ENCODE measurements at places on chromosomes 1 and 21.

GRCh38 chr1:74375376-74375775 lies 137.0 kb downstream of the LRRC53 start:
- no peak for DNase-seq

DNA sequence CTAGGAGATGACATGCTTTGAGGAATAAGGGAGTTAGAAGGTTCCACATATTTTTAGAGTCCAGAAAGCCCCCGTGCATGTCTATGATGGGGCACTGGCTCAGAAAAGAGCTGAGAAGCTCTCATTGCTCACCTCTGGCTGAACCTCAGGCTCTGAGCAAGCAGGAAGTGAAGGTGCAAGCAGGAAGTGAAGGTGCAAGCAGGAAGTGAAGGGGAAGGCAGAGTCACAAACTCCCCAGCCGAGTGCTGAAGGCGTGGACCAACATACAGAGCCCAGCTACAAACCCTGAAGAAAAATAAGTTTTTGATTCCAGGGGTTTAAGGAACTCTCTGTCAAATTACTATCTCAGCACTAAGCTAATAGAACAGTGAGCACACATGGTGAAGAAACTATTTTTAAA lies 7.0 kb downstream of the KRTAP10-8 start:
- no peak for DNase-seq

DNA sequence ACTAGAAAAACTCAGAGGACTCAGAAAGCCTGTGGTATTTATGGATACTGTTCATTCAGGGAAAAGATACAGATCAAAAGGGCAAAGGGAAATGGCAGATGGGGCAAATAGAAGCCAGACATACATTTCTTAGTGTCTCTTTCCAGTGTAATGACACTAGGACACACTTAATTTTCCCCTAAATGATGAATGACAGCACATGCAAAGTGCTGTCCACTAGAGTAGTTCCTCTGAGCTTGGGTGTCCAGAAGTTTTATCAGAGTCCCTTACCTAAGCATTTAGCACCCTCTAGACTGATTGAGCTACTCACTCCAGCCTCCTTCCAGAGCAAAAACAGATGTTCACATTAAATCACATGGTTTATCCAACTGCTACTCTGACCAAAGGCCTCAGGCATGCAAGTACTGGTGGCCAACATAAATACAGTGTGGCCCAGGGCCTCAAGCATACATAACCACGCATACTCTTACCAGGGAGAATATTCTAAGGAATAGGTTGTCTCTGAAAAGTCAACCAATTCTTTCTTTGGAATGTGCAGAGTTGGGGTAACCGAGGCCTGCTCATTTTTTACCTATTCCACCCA lies 166.9 kb downstream of the NCAM2 start:
- peak; percentile 90 for DNase-seq

DNA sequence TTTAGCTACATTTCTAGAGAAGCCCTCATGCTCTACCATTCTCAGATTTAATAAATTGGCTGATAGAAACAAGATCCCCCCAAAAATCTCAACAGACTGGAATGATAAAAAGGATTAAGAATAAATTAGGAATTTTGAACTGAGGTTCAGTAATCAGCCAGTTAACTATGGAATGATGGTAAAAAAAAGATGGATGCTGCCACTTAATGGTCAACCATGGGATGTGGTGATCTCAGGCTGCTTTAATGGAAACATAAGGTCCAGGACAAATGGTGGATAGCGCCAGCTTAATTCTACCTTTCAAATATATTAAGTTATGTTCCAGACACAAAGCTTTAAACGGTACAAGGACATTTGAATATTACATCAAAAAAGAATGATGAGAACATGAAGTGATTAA lies 49.9 kb downstream of the CCN1 start:
- DNase-seq = no peak

GRCh38 chr1:235107368-235108184 lies 21.1 kb downstream of the TOMM20 start:
- DNase-seq = no peak

DNA sequence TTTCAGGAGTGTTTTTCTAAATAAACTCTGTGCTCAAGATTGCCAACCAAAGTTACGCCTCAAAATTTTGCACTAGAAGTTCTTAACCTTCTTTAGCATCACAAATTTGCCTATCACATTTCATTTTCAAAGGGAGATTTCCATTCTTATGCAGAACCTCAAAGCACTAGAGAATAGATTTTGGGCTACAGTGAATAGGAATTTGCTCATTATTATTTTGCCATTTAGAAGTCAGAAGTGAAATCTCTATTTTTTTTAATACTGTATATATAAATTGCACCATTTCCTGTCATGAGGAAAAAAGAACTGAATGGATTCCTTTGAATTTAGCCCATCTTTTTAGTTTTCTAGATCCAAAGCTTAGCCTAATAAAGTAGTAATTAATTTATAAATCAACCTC lies 796.4 kb downstream of the ADGRL2 start:
- no peak for DNase-seq

GRCh38 chr1:242828199-242828598 lies 303.7 kb upstream of the PLD5 start:
- no peak for DNase-seq

- no peak for DNase-seq
These were observed 6.9 kb downstream of the PLA2G5 start for GRCh38 chr1:20076710-20077461.

DNA sequence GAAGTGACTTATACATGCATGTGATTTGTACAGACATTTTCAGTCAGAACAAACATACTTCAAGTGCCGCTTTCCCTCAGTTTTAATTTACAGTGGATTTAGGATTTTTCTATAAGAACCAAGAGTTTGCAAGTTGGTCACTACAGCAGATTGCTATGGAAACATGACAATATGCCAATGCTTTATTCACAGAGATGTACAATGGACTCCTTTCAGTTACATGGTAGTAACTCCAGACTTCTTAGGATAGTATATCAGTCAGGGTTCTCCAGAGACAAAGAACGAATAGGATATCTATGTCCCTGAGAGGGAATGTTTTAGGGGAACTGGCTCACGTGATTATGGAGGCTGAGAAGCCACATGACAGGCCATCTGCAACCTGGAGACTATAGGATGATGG lies 27.4 kb downstream of the IFI44 start:
- no peak for DNase-seq

DNA sequence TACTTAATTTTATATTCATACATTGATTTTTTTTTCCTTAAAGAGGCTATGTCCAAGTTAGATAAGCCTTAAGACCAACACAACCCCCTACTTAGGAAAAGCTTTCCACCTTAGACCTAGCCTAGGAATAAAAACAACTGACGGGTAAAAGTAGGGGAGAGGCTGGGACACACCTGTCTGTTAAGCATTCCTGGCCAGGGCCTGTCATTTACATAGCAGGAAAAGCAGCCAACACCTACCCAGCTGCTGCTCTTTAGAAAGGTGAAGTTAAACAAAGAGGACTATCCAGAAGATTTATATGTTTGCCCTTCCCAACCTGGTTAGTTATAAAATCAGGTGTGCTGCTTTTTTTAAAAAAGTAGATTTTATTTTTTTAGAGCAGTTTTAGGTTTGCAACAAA lies 29.1 kb upstream of the SAMD13 start:
- DNase-seq = no peak

DNA sequence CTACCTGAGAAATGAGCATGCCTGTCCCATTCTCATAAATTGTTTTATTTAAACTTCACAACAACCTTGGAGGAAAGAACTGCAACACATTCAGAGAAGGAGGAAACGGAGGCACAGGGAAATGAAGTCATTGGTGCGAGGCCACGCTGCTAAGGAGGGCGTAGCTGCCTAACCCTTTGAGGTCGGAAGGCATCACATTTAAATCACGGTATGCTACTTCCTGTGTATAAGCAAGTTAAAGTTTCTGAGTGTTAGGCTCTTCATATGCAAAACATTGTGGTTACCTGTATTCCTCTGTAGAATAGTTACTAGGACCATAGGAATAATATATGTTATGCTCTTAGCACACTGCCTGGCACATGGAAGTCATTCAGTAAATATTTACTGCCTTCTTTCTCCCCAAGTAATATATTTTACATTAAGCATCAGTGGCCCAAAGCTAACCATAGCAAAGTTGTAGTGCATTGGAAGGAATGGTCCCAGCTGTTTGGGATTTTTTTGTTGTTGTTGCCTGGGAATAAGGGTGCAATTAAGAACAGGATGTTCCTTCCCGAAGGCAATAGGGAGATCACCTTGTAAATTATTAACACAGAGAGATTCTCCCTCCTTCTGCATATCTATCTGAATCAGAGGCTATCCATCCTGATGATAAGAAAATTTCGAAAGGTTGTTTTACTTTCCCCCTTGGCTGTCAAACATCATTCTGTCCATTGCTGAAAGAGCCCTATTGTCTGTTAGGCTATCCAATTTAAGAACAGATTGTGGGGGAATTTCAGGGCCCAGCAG lies 192.2 kb upstream of the C8B start:
- no peak for DNase-seq

- DNase-seq = no peak
These were observed 7.9 kb upstream of the SRP9 start for GRCh38 chr1:225769687-225770086.

DNA sequence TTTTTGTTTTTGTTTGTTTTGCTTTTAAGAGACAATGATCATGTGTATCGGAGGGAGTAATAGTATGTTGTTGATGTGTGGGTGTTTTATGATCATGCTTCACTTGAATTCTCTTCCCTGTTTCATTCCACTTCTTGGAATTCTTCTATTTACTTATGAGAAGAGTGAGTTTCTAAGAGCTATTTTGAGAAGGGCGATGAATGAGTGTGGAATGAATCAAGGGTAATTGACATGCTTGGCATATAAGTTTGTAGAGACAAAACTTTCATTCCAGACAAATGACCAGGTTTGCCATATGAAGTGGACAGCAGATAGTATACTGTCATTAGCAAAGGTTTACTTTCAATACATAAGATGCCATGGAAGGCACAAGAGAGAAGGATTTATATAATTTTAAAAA lies 42.3 kb upstream of the PDC start:
- no peak for DNase-seq

DNA sequence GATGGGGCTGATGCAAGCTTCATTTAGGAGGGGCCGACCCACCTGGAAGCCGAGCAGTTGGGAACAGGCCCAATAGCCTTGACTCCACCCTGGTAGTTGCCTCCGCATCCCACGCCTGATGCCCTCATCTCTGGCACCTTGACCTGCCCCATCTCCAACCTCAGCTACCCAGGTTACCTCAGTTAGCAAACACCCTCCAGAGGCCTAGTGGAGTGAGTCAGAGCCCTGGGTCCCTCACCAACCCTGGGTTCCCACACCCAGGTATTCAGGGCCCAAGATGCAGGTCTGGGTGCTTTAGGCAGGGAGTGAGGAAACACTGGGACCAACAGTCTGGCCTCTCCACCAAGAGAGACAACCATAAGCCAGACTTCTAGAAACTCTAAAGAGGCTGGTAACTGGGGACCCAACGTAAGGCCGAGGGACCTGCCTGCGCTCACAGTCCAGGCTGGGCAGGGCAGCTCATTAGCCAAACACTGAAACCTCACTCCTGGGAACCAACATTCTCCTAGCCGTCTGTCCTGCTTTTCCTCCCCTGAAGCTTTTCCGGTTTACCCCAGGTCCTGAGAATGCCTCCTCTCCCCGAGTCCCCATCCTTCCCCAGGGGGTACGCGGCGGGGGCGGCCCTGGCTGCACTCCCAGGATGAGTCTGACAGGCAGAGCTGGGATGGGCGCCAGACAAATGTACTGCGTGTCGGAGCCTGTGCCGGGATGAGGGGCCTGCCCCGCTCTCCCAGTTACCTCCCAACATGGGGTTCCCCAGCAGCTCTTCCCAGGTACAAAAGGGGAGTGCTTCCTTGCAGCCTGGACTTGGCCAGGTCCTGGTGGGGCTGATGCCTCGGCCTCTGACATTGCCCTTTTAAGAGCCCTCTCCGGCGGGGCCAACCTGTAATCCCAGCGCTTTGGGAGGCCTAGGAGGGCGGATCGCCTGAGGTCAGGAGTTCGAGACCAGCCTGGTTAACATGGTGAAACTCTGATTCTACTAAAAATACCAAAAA lies 8.9 kb upstream of the CELSR2 start:
- peak; percentile 65 for DNase-seq

- DNase-seq = no peak
These were observed 40.0 kb upstream of the PTPRC start for GRCh38 chr1:198598796-198599321.

DNA sequence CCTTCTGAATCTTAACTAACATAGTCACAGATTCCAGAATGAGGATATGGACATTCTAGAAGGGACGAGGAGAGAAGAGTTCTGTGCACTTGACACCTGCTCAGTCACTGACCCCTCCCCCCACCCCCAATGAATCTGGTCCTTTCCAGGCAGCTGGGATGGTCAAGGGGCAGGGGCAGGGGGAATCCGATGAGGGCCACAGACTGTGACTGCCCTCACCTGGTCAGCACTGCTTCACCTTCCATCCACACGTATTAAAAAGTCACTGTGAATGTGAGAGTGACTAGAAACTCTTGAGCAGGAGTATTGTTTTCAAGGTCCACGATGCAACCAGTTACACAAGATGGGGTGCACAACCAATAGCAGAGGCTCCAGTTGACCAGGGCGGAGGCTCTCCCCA lies 9.5 kb upstream of the PRAMEF12 start:
- no peak for DNase-seq

DNA sequence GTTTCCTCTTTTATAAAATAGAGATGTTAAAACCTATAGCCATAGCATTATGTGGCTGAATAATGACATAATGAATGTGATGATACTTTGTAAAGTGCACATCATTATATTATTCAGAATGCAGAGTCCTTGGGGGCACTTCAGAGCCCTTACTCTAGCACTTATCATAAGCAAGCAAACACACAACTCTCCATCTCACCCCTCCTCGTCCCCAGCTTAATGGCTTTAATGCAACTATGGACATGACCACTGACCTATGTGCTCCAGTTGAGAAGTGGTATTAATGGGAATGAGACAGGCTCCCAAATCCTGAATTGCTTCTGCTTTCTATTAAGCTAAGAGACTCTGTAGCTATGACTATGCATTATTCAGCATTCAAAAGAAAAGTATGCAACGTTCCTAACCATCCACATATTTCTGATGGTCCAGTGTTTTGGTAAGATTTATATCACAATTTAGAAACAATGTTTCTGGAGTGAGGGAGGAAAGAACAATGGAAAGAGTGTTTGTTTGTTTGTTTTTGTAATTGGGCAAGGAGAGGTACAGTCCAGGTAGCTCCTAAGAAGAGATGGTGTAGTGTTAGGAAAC lies 194.0 kb upstream of the PLXNA2 start:
- DNase-seq = no peak

- no peak for DNase-seq
These were observed 49.8 kb downstream of the DISP3 start for GRCh38 chr1:11528611-11529261.

GRCh38 chr1:171126504-171126903 lies 35.8 kb downstream of the FMO3 start:
- no peak for DNase-seq

DNA sequence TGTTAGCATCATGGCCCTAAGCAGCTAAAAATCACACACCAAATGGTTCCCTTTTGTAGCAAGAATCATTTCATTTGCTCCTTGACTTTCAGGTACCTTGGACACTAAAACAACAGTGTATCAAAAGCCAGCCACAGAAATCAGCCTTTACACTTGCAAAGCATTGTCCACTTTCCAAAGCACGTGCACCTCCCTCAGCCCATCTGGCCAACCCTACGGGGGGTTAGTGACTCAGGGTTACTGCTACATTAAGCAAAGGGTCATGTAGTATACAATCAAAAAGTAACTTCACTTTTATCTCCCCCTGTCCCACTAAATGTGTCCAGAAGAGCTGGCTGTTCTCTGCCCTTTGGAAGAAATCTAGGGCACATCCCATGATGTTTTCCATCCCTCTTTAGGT lies 149.7 kb downstream of the HIVEP3 start:
- DNase-seq = no peak
